ENCODE measurements at places on chromosomes 1 and 21.

DNA sequence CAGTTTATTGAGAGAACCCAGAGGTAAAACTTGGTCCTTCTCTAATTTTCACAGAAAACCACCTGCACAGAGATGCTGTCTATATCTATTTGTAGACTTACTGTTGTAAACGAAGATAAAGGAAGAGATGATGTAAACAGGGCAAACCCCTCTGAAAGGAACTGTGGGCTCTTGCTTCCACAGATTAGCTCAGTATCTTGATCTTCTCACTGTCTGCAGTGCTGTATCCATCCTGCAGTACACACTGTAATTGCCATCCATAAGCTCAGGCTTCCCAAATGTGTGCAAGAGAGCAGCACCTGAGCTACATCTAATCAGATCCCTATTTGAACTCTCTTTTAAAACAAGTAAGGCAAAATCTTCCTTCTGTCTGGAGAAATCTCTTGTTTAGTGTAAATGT is 16.6 kb upstream of the RWDD3 start:
- no peak for DNase-seq

GRCh38 chr1:235831148-235831547 is 35.6 kb downstream of the LYST start:
- DNase-seq, result no peak

- no peak for DNase-seq
Measured at GRCh38 chr1:232510367-232511110, 119.4 kb downstream of the SIPA1L2 start.

DNA sequence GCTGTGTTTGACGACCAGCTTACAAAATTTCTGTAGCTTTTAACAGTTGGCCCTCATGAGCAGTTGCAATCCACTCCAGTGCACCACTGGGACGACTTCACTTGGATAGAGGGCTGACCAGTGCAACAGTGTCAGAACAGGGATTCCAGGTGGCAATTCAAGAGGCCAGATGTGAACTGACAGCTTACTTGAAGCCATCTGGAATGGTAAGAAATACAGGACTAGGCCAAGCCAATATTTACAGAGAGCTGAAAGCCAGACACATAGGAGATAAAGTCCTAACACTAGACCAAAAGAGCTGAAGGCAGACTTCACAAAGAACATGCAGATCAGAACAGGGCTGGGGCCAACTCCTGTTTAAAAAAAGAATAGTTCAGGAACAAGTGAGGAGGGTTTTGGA is 93.5 kb upstream of the NFIA start:
- no peak for DNase-seq

DNA sequence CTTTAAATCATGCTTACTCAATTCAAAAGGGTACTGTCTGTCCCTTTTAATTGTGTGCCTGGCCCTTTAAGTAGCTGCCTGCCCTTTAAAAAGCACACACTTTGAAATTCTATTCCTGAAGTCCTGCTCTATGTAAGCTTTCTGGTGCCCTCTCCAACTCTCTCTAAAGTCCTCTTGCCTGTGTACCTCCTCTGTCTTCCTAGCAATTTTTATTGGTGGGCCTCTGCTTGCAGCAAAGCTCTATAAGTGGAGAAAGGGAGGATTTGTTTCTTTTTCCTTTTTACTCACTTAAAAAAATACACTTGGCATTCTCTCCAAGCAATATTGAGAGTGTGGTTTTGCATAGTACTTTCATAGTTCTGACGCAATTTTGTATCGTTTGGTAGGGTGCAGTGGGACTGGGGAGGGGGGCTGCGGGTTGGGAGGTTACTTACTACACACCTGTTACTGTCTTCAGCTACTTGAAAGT is 135.4 kb downstream of the LMO4 start:
- DNase-seq, result no peak

- DNase-seq, result no peak
Measured at GRCh38 chr1:22132517-22133235, 10.2 kb downstream of the WNT4 start.

DNA sequence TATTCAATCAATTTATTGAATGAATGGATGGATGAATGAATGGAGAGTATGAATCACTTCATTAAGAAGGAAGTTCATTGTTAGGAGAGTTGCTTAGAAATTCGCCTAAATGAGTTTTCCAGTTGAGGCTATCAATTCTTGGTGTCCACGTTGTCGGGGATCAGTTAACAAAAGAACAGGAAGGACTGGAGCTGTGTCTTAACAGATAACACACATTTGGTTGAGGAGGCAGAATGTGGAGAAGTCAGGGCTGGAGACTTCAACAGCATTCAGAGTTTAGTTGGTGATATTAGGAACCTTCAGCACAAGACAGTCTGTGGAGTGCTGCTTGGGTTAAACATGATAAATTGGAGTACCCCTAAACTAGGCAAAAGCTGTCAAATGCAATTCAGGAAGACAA is 33.7 kb downstream of the ZBTB18 start:
- DNase-seq, result no peak

DNA sequence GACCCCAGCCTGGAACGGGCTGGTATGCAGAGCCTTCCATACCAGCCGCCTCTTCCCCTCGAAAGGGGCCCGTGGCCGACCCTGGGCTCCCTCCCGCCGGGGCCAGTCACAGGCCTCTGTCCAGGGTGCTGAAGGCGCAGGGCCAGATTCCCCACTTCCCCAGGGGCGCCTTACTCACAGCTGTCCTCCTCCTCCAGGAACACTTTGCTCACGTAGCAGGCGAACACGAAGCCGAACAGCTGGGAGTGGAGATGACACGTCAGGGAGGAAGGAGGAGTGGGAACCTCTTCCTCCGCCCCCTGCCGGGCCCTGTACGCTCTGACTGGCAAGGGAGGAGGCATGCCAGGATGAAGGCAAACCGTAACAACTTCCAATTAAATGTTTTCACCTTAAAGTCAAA is 57.3 kb downstream of the NKAIN1 start:
- no peak for DNase-seq

DNA sequence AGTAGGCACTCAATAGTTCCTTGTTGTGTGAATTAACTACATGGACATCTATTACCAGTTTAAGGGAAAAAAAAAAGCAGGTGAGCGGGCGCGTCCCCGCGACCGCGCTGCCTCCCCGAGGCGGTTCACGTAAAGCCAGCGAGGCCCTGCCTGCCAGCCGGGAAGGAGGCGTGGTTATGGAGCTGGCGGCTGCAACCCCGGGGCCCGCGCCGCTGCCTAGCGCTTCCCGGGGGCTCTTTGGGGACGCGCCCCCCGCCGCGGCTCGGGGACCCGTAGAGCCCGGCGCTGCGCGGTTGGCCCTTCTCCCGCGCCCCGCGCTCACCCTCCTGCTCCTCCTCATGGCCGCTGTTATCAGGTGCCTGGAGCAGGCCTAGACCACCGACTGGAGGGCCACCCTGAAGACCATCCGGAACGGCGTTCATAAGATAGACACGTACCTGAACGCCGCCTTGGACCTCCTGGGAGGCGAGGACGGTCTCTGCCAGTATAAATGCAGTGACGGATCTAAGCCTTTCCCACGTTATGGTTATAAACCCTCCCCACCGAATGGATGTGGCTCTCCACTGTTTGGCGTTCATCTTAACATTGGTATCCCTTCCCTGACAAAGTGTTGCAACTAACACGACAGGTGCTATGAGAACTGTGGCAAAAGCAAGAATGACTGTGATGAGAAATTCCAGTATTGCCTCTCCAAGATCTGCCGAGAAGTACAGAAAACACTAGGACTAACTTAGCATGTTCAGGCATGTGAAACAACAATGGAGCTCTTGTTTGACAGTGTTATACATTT is 2.6 kb upstream of the CC2D1B start:
- DNase-seq, result peak; percentile 54

- no peak for DNase-seq
Measured at GRCh38 chr1:226867461-226868054, 2.9 kb upstream of the PSEN2 start.

- no peak for DNase-seq
Measured at GRCh38 chr1:180085331-180085730, 69.3 kb upstream of the QSOX1 start.

- DNase-seq, result no peak
Measured at GRCh38 chr1:204868340-204868700, 2.3 kb upstream of the NFASC start.

GRCh38 chr1:217965156-217965786 is 319.8 kb upstream of the RRP15 start:
- DNase-seq, result no peak

GRCh38 chr1:97042551-97042950 is 321.0 kb downstream of the PTBP2 start:
- no peak for DNase-seq

DNA sequence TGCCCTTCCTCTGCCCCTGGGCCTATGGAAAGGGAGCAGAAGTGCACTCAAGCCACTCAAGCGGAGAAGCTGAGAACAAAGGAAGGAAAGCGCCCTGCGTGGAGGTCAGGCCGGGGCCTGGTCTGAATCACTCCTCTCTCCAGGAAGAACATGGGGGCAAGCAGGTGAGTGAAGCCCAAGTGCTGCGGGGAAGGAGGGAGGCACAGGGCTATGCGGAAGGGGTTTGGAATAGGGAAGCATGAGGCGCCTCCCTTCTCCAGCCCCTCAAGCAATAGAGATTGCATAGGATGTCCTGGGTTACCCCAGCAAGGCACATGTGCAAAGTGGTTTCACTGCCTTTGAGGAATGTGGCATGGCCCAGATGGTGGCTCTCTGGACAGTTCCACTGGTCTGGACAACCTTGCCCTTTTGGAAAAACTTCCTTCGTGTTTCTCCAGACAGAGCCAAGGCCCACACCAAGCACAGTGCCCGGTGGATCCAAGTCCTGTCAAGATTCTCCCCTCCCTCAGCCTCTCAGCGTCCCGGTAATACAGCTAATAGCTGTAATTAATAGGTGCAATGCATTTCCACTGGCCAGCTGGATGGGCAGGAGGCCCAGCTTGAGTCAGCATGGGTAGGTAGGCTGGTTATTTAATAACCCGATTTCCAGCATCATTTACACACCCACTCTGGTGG is 13.7 kb downstream of the BLACAT1 start:
- DNase-seq, result no peak

DNA sequence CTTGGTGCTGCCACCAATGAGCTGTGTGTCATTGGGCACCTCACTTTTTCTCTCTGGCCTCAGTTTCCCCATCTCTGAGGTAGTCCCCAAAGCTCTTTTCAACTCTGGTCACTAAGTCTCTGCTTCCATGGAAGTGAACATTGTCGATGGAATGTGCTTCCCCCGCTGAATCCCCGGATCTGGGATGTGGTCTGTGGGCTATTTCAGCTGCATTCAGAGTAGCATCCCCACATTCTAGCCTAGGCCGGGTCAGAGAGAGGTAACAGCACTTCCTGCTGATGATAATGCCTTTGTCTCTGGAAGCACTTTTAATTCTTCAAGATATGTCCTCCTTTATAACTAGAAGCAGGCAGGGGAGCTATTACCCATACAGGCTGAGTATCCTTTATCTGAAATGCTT is 29.8 kb downstream of the RASSF5 start:
- DNase-seq, result no peak

DNA sequence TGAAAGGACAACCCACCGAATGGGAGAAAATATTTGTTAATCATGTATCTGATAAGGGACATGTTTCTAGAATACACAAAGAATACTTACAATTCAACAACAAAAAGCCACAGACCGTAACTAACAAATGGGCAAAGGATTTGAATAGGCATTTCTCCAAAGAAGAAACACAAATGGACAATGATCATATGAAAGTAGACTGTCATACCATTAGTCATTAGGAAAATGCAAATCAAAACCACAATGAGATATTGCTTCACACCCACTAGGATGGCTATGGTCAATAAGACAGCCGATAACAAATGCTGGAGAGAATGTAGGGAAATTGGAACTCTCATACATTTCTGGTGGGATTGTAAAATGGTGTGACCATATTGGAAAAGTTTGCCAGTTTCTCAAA is 367.2 kb upstream of the SGIP1 start:
- DNase-seq, result no peak

DNA sequence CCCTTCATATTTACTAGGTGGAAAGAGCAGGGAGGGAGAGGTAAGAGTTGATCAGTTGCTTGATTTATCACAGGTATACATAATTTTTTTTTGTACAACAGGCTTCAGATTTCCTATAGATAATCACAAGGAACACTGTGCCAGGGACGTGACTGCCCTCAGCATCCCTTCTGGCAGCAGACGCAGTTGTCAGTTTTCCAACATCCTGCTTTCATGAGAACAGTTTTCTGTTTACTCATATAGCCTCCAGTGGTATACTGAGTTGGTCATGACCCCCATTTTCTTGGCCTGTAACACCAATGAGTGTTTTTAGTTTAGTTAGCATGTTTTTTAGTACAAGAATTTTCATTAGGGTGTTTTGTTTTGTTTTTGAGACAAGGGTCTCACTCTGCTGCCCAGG is 37.9 kb upstream of the PTPRF start:
- no peak for DNase-seq

- DNase-seq, result no peak
Measured at GRCh38 chr1:193787061-193787460, 600.6 kb upstream of the B3GALT2 start.

DNA sequence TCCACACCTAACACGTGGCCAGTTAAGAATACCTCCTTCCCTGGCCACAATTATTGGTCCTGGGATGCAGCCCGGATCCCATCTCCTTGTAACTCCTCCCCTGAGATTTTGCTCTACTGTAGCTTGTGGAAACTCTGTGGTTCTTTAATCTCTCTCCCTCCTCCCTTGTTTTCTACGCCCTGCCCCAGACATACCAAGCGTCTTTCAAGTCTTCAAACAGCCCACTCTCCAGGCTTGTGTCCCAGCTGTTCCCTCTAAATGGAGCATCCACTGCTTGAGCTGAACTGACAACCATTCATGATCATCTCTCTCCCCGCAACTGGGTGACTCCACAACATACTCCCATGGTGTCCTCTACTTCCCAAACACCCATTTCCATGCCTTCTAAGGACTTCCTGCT is 111.6 kb downstream of the SIPA1L2 start:
- DNase-seq, result no peak

DNA sequence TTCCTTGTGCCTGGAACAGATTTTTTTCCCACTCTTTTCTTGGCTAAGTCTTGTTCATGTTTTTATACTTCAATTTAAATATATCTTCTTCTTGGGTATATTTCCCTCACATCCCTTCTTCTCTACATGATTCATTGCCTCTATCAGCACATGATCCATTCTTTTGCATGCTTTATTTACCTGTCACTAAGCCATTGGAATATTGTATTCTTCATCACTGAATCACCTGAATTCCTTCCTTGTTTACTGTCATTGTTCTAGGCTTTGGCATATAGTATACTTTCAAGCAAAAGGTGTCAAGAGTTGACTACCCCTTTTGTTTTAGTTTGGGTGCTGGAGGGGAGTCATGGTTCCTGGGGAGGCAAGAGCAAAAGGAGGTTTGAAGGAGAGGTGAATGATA is 464.5 kb upstream of the LRRC7 start:
- no peak for DNase-seq

- DNase-seq, result no peak
Measured at GRCh38 chr1:151846686-151847237, 6.8 kb downstream of the THEM5 start.

GRCh38 chr21:39313042-39313570 is 326 bp downstream of the BRWD1 start:
- peak; percentile 14 for DNase-seq

DNA sequence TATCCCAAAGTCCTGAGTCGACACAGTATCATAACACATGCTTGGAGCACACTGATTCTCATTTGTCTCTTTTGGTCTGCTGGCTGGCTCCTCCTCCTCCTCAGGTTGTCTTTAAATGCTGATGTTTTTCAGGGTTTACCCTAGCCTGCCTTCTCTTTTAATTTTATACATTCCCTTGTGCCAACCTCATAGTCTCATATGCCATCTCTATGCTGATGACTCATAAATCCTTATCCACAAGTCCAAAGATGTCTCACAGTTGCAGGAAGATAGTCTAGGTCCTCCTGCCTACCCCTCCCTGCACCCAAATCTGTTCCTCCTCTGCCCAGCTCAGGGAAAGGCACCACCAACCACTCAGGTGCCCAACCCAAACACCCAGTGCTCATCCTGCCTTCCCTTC is 108.3 kb downstream of the SIPA1L2 start:
- no peak for DNase-seq

GRCh38 chr1:245153552-245154428 is 995 bp upstream of the KIF26B start:
- no peak for DNase-seq

All from T-helper 17 cell (primary cell).